B cell (primary cell): ENCODE measurements at places on chromosomes 16 and 17.

- DNase-seq: no peak
Observed at GRCh38 chr16:29996766-29997250, 767 bp downstream of the INO80E start.

- DNase-seq: no peak
Observed at GRCh38 chr16:10522966-10523365, 57.4 kb downstream of the EMP2 start.

DNA sequence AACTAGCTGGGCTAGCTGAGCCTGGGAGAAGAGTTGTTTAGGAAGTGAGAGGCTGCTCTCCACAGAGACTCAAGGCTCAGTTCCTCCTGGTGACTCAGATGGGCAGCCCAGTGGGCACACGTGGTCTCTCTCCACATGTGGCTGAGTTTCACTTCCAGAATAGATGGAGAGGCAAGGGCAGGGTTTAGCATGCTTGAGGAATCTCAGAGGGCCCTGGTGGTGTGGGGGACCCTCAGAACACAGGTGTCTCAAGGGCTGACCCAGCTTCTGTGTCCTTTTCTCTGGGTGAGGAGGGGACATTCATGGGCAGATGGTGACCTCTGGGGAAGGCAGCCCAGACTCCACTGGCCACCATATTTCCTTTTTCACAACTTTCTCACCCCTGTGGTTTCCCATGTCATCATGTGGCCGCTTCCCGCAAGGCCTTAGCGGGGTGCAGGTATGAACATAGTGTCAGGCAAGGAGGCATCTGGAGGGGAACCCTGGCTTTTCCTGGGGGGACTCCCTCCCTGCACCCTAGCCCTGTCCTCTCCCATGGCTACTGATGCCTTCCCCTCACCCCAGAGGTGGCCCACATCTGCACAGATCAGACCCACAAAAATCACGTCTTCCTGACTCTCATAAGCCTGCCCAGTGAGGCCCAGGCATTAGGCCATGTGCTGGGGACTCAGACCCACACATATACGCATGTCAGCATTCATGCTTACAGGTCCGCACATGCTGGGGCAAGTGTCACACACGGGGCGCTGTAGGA is 3.3 kb downstream of the GRN start:
- DNase-seq: peak; percentile 91

- no peak for DNase-seq
Observed at GRCh38 chr16:81515721-81516120, 71.1 kb downstream of the CMIP start.

GRCh38 chr17:81821603-81822311 is 11.3 kb downstream of the MCRIP1 start:
- no peak for DNase-seq

DNA sequence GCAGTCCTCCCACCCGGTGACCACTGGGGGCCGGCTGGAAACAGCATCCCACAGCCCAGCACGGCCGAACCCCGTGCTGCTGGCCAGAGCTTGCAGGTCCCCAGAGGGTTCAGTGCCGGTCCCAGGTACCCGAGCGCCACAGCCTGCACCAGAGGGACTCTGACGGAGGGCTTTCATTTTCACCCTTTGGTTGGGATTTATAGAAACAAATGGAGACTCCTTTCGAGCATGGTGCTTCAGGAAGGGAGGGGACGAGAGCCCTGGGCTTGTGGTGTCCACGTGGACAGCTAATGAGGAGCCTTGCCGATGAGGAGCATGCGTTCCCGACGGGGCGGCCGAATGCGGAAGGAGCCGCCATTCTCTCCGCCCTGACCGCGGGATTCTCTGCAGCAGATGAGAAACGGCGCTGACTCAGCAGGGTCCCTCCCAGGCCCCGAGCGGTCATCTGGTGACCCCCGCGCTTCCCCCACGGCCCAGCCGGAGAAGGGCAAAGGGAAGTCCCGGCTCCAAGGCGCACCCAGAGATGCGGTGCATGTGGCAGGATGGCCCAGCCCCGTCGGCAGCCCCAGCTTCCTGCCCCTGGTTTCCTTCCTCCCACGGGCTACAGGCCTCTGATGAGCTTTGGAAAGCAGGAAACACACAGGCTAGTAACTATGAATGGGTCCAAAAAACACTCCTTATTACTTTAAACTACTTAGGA is 9.8 kb downstream of the SLC38A10 start:
- peak; percentile 57 for DNase-seq

GRCh38 chr17:49577963-49578362 is 2.3 kb downstream of the NXPH3 start:
- no peak for DNase-seq

DNA sequence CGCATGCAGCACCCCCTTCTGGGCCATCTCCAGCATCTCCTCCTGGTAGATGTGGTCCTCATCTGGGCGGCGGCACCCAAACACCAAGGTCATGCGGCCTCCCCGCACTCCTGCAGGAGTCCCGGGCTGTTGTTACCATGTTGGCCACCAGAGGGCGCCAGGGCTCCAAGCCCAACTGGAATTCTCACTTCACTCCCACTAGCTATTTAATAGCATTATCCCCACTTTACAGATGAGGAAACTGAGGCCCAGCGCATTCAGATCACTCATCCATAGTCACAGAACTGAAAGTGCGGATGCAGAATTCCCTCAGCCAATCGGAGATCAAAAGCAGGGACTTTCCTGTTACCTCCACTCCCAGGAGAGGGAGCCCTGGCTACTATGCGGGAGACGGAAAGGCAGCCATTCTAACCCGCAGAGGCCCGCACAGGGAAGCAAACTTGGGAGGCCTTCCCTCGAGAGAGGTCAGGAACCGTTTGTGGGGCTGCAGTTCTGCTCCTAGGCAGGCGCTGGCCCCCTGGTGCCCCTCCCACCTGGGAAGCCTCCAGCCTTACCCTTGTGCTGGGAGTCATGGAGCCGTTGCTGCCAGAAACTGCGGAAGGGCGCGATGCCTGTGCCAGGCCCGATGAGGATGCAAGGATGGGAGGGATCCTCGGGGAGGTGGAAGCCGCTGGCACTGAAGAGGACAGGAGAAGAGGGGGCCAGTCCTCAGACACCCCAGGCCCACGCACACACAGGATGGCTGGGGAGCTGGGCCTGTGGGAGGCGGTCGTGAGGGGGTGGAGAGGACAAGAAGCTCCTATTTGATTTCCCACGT is 40.1 kb downstream of the NOS2 start:
- peak; percentile 72 for DNase-seq
